WTC11 (cell line): ENCODE measurements at places on chromosomes 5 and 9. TPM values are rescaled to one million over a fixed set of nuclear protein-coding genes. Genes with fewer than 3 reads are reported as not detected.

DNA sequence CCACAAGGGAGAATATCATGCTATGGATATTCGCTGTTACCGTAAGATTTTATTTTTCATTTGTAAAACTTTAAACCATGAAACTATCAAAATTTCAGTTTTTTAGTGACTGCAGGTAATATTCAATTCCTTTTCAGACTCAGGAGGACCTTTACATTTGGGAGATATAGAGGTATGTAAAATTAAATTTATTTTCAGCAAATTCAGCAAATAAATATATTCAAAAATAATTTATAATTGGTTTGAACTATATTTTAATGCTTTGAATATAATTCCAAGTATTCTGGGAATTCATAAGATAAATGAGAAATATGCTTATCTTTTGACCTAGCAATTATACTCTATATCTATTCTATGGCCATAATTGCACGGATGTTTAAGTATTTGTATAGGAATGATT, 7.6 kb downstream of the RFESD start:
- no peak for DNase-seq

- no peak for DNase-seq
Measured at GRCh38 chr5:113117543-113118115, 141.0 kb downstream of the DCP2 start.

GRCh38 chr9:72618811-72619210, 97.4 kb downstream of the TMC1 start:
- no peak for DNase-seq

- DNase-seq: no peak
Measured at GRCh38 chr5:170484847-170485615, 18.8 kb upstream of the KCNIP1 start.

DNA sequence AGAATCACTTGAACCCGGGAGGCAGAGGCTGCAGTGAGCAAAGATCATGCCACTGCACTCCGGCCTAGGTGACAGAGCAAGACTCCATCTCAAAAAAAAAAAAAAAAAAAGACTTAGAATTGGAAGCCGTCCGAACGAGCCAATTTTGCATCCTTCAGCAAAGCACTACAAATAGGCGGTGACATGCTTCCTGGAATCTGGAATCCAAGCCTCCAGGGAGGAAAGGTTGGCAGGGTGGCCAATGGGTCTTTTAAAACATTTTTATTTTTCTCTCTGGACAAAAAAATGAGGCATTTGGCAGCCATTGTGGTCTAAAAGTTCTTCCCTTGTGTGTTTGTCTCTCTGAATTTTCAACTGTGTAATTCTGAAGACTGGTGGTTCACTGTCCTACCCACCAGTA, 26.4 kb downstream of the GGTA1 start:
- DNase-seq: no peak

DNA sequence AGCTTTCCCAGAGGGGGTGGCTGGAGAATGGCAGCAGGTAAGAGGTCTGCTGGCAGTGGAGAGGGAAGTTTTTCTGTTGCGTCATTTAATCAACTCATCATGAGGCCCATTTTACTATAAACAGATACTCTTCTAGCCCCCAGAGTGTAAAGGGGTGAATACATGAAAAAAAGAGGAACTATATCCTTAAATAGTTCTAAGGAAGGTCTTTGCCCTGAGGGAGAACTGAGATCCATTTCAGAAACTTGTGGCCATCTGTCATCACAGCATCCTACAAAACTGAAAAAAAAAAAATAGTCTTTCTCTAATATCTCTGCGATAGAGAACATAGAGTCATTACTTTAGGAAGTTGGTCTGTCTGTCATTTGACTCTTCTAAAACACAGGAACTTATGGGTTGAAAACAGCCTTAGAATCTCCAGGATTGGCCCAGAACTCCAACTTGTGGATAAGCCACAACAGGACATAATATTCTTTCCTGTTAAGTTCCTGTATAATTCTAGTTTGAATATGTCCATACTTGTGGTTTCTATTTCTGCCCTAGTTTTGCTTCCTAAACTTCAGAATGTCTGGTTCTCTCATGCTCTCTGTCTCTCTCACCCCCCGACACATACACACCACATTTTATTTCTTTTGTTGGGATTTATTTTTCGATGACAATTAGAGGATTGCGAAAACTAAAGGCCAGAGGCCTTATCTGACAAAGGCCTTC, 238.5 kb upstream of the PIK3R1 start:
- DNase-seq: no peak

DNA sequence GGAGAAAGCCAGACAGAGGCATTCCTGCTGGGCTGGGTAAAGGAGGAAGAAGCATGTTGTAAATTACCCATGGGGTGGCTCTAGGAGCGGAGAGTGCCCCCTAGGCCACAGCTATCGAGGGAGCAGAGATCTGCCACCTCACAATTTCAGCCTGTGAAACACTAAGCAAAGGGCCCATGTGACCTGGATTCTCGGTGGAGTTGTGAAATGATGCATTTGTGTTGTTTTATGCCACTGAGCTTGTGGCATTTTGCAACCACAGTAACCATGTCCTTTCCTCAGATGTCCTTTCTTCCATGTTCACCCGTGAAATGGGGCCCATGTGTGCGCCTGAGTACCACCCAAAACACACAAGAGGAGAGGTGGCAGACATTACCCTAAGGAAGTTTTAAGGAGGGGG, 159.3 kb downstream of the SYK start:
- DNase-seq: no peak

DNA sequence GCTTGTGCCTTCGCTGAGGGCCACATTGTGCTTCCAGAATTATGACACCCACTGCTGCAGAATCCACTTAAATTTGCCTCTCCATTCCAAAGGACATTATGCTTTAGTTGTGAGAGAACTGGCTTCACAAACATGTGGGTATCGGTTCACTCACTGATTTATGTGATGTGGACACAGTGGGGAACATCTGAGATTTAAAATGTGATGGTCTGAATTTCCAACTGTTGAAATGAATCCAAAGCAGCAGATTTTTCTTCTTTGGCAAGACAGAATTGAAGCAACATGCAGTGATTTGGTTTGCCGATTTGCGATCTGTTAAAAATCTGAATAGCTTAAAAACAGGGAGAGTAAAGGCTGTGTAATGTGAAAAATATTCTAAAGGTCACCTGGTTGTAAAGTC, 20.3 kb downstream of the PCSK5 start:
- no peak for DNase-seq

DNA sequence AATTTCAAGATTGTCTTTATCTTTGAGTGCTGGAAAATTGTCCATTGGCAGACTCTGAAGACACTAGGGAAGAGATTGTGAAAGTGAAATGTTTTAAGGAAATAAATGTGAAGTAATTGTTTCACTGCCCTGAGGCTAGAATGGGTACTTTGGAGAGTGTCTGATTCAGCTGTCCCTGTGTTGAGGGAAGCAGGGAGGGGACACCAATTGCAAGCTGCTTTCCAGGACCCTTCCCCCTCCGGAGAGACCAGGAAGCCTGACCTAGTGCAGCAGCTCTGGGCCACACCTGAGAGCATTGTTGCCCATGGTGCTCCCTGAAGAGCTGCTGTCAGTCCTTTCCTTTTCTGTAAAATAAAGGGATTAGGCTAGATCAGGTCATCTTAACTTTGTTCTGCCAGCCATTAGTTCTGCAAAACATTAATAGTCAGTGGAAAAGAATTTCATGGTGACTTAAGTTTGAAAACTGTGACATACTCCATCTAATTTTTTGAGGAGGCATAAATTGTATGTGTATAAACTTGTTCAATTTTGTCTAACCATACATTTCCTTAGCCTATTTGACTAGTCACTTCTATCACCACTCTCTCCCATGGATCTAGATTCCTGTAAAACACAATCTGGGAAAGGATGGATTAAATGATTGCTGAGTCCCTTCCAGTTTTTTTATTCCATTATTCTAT, 18.8 kb downstream of the MAP1B start:
- DNase-seq: peak; percentile 37

- DNase-seq: no peak
Measured at GRCh38 chr5:39253196-39253595, 33.8 kb upstream of the FYB1 start.

DNA sequence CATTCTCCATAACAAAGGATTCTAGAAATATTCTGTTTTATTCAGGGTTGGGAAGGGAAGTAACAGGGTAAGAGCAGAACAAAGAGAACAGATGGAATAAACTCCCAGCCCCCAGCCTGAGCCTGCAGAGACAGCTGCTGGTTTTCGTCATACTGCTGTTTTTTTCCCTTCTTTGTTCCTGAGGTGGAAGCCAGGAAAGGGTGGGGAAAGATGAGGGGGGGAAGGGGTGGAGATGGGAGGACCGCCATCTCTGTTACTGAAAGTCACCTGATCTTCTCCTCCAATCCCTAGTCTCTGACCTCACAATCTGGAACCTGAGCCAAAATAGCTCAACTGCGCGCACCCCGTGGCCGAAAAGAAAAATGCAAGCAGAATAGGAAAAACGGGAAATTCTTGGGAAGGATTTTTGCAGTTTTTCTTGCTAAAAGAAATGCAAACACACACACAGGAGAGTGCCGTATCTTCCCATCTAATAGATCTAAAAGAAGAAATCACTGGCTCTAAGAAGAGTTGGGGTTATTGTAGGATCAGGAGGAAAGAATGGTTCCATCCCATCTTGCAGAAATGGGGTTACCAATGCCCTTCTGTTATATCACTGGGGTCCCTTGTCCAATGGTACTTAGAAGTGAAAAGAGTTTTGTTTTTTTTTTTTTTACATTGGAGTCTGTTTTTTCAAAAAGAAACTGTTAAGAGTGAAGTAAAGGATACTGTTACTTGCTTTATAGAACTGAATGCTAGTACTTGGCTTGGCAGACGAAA, 57.9 kb downstream of the DIAPH1 start:
- peak; percentile 75 for DNase-seq

DNA sequence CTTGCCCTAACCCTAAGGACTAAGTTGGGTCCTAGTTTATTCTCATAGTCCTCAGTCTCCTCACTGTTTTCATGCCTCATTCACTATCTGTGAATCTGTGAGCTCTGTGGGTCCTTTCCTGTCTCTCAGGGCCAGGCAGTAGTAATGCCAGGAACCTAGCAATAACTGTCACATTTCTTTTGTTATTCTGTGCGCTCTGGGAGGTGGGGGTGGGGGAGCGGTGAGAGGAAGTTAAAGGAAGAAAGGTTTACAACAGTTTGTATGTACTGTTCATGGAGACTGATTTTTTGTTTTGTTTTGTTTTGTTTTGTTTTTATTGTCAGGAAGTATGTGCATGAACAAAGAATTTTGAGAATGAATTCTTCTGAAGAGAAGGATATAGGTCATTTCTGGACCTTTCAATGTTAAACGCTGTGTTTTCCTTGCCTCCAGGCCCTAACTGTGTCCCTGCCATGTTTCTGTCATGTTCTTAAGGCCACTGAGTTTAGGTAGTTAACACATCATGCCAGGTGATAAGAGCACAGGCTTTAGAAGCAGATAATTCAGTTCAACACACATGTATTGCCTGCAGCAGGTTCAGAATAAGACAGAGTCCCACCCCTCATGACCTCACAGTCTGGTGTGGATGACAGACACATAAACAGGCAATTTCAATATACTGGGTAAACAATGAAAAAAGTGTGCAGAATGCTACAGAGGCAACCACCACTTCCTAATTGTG, 13.3 kb upstream of the FEM1C start:
- DNase-seq: no peak

- no peak for DNase-seq
Measured at GRCh38 chr9:135785013-135785575, 83.1 kb downstream of the KCNT1 start.

DNA sequence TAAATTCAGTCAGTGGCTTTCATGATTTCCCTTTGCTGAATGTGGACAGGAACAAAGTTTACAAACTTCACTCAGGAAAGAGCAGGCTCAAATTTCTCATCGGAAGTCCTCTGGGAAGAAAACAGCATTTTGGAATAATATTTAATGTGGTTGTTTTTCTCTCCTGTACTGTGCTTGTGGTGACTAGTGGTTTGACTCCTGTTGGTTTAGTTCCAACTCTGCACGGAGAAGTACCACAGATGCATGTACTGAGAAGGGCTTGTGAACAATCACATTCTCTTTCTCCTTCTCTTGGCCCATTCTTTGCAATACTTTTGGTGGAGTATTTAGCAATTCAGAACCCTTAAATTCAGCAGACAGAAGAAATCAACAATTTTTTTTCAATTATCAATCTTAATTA, 13.3 kb downstream of the MPDZ start:
- DNase-seq: no peak

GRXCR2 gene
- total RNA-seq: not detected in 3 replicates

GLRA1 gene
- total RNA-seq: not detected in 3 replicates

C9 gene
- total RNA-seq: 0.07 to 0.25 TPM (median 0.21 TPM) in 3 replicates
